ENCODE measurements at places on chromosomes 3 and 15. TPM values are rescaled to one million over a fixed set of nuclear protein-coding genes. Genes with fewer than 3 reads are reported as not detected.

DNA sequence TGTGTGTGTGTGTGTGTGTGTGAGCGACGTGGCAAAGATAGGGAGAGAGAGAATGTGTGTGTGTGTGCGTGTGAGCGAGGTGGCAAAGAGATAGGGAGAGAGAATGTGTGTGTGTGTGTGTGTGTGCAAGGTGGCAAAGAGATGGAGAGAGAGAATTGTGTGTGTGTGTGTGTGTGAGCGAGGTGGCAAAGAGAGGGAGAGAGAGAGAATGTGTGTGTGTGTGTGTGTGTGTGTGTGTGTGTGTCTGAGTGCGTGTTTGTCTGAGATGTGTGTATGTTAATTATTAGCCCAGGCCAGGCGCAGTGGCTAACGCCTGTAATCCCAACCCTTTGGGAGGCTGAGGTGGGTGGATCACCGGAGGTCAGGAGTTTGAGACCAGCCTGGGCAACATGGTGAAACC is 154.6 kb upstream of the RGMA start:
- DNase-seq = no peak

- DNase-seq = peak; percentile 81
These were observed 22.3 kb downstream of the NR2F2 start for GRCh38 chr15:96352604-96353405.

DNA sequence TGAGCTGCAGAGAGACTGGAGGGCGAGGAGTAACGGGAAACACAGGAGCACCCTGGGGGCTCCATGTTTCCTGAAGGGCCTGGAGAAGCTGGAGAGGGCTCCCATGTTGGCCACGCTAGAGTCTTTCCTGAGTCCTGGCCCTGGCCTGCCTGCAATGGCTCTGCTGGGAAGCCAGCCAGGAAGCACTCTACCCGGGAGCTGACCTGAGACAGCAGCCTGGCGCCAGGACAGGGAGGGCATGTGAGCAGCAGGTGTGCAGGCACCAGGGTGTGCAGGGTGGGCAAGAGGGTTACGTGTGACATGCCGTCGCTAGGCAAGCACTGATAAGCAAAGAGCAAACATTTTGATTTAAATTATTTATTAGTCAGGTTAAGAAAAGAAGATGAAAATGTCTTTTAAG is 301.4 kb downstream of the OCA2 start:
- DNase-seq = no peak

GRCh38 chr3:53218131-53218530 is 37.7 kb downstream of the TKT start:
- no peak for DNase-seq

DNA sequence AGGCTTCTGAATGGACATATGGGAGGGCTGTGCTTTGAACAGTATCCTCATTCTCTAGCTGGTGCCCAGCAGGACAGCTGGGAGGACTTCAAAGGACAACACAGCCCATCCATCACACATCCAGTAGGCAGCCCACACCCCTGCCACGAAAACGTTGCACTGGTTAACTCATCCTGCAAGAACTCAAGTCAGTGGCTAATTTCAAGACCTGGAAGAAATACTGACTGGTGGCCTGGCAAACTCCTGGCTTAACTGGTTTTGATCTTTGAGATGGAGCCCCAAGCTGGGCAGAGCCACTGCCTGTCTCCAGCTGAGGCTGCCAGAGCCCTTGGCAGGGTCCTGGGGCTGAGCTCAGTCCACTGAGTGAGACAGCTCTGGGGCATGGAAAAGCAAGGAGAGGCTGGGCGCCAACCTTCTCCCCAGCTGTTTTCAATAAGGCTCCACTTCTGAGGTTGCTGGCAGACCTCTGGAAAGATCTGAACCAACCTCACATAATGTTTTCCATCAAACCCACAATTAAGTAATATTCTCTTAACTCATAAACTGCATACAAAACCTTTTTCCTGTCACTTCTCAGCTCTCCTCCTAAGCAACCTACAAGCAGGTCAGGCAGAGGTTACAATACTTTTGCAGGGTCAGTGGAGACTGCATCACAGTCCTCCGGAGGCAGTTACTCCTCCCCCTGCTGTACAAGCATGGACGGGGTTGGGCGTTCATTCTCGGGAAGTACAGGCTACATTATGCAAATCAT is 110.3 kb downstream of the MYLK start:
- peak; percentile 66 for DNase-seq

GRCh38 chr15:25739687-25740121 is 123.4 kb downstream of the ATP10A start:
- peak; percentile 64 for DNase-seq

- no peak for DNase-seq
These were observed 85.9 kb downstream of the NR2F2 start for GRCh38 chr15:96416218-96416933.

DNA sequence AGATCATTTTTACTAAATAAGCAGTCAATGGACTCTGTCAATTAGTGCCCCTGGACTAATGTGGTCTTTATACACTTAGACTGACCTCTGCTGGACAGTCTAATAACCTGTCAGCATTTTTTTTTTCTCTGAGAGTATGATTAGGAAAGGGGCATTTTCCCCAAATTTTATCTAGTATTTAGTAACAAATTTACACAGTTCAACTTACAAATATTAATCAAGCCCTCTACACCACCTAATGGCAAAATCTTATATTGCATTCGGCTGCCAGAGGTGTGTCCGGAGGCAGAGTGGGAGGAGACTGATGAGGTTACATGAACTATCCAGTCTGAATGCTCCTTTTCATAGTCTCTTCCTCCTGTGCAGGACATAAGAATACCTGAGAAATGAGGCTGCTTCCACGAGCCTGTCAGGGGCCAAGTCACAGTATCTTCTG is 36.0 kb upstream of the COLQ start:
- DNase-seq = peak; percentile 75

GRCh38 chr15:77768521-77769078 is 135.9 kb upstream of the LINGO1 start:
- no peak for DNase-seq

GRCh38 chr3:11637901-11638458 is 5.7 kb downstream of the VGLL4 start:
- peak; percentile 77 for DNase-seq

GRCh38 chr3:13202744-13203397 is 129.6 kb upstream of the IQSEC1 start:
- DNase-seq = no peak

GRCh38 chr3:81080608-81081007 is 680.8 kb downstream of the GBE1 start:
- DNase-seq = no peak

- DNase-seq = no peak
These were observed 10.9 kb upstream of the BCL2A1 start for GRCh38 chr15:79981831-79982455.

DNA sequence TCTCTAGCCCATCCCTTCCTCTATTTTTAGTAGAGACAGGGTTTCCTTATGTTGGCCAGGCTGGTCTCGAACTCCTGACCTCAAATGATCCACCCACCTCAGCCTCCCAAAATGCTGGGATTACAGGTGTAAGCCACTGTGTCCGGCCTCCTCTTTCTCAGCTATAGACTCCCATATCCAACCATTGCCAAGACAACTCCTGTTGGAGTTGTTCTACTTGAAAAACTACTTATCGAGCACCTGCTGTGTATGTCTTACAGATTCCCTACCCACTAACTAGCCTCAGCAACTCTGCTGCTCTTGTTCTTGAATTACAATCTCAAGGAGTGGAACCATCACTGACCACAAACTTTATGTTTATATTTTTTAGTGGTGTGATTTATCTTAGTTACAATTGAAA is 186.6 kb downstream of the SLC9A9 start:
- no peak for DNase-seq

- DNase-seq = peak; percentile 48
These were observed 42.7 kb upstream of the MTMR10 start for GRCh38 chr15:31034152-31034551.

SLC22A13 gene
- total RNA-seq = under 0.01 TPM

EPHA3 gene
- total RNA-seq = 0.18 TPM

IL20RB gene
- 0.56 TPM for total RNA-seq

TTLL13 gene
- not detected for total RNA-seq

FBN1 gene
- 283 TPM for total RNA-seq

KCNMB2 gene
- total RNA-seq = not detected

GATM gene
- total RNA-seq = 0.28 TPM

MAGEL2 gene
- under 0.01 TPM for total RNA-seq
